ENCODE measurements at places on chromosomes 2 and 18.

- no peak for DNase-seq
Observed at GRCh38 chr2:175742367-175742766, 259.7 kb downstream of the LNPK start.

GRCh38 chr2:147756069-147756468 lies 88.8 kb upstream of the ACVR2A start:
- DNase-seq = no peak

DNA sequence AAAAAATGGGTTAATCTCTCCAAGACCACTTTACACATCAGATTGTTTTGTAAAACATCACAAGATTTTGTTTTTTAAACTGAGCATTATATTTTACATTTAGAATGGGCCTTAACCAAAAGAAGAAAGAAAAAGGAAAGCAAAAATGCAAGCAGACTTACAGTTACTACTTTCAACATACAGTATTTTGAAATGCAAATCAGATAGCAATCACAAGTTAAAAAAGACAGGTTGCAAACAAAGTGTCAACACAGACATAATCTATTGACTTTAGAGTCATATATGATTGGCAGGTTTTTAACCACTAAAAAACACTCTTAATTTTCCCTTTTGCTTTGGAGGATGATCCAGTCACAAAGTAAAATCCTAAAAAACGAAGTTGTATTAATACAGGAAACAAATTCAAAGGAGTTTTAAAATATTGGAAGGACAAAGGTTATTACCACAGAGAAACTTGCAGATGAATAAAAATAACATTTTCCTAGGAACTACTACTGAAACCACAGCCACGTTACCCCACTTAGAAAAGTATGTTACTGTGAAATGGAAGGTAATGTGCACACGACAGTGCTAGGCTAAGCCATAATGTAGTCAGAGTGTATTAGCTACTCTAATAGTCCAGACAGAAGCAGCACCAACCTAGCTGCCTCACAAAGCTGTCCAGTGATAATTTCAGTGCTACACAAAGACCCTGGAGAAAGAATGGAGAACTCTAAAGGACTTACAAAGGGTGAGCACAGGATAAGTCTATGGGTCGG lies 22.9 kb downstream of the DARS1 start:
- DNase-seq = no peak

- peak; percentile 5 for DNase-seq
Observed at GRCh38 chr2:159064446-159065301, 96.2 kb downstream of the TANC1 start.

- DNase-seq = no peak
Observed at GRCh38 chr2:197191940-197192322, 118.6 kb downstream of the ANKRD44 start.

GRCh38 chr2:96502891-96503636 lies 2.1 kb downstream of the NEURL3 start:
- no peak for DNase-seq

DNA sequence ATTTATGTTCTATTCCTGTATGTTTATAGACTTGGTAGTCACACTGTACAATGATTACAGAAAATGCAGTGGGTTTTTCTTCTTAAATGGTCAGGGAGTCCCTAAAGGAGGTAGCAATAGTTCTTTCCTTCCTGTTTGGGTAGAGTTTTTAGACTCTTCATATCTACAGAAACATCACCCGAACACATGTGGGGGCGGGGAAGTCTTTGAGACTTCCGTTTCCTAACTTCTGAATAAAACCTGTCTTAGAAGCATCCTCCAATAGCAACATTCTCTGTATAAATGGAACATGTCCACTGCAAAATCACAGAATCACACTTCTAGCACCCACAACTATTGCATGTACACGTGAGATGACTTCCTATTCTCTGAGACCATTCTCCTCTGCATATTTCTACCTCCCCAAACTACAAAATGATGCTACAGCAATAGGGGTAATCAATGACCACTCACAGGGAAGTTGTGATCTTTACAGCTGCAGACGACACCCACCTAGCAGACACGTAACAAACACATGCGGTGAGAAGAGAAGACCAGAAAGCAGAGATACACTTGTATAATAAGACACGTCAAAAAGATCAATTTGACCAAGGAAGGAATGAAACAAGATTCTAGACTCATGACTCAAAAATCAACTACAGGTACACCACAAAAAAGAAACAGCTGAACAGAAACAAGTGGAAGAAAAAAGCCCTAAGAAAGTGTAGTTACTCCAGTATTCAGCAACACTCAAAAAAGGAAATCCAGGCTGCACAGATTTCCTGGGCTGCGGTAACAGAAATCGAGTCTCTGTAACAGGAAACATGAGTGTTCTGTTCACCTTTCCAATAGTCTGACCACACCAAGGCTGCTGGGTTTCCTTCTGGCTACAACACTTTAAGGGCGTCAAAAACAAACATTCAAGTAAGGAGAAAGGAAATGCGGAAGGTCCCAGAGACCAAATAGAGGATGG lies 120.4 kb downstream of the ZNF516 start:
- DNase-seq = no peak

DNA sequence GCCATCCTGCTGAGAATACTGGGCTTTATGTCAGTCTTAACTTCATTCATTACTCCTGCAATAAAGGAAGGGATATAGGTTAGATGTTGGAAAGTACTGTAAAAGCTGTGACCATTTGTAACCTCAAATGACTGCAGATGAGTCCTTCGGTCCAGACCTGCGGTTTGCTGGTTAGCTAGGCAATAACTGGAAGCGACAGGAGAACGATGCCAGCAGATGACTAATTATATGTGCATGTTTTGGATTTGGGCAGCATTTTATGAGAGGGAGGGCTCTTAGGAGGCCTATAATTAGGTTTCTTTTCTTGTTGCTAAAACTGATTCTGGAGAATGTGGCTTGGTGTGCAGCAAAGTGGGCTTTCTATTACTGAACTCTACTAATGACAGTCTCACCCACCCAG lies 205.6 kb downstream of the TMEM182 start:
- DNase-seq = no peak

DNA sequence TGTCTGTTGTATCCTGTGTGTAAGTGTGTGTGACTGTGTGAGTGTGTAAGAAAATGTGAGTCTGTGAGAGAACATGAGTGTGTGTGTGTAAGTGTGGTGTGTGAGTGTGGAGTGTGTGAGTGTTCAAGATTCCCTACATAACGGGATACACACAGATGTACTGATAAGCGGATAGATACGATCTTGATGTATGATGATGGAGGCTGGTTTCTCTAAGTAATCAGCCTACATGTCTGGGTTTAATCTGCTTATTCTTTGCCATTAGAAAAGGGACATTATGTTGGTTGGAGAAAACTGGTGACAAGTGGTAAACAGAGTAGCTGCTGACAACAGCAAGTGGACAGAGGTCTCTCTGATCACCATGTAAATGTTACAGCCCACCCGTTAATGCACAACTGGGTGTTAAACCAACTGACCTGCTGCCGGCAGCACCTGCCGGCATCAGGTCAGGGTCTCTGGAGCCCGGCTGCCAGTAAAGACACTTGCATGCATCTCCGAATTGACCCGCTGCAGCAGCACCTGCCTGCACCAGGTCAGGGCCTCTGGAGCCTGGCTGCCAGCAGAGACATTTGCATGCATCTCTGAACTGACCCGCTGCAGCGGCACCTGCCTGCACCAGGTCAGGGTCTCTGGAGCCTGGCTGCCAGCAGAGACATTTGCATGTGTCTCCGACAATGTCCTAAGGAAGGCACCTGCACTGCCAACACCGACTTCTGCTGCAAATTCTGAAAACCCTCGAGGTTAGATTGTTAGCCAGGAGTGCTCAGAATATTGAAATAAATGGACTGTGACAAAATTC lies 87.5 kb downstream of the MBP start:
- no peak for DNase-seq

- DNase-seq = no peak
Observed at GRCh38 chr2:223952280-223952968, 4.8 kb upstream of the MRPL44 start.

GRCh38 chr2:173612354-173612753 lies 257.7 kb downstream of the CDCA7 start:
- no peak for DNase-seq

DNA sequence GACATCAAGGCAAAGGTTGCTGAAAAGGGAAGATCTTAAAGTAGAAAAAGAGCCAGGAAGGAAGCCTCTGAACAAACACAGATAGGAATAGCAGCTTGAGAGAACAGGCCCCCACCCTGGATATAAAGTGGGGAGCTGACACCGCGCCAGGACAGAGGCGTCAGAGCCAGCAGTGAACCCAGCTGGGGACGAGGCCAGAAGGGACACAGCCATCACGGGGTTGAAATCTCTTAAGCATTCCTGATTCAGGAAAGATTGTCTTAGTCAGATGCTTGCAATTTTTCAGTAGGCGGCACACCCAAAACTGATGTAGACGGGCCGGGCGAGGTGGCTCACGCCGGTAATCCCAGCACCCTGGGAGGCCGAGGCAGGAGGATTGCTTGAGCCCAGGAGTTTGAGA lies 93.8 kb upstream of the PHLPP1 start:
- no peak for DNase-seq

DNA sequence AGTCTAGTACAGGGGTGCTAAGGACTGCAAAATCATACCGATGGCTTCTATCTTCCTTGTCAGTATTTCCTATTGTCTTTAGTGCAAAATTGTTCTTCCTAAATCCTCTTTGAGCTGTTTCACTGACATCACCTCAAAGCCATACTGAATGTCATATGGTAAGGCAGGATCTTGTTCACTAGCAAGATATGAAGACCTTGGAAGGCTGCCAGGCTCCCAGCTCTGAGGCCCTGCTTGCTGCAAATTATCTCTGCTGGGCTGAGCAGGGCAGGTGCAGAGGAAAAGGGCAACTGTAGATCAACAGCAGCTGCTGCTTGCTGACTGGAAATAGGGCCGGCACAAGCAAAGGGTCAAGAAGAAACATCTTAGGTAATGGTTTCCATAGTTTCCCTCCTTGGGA lies 58.2 kb downstream of the PMAIP1 start:
- peak; percentile 88 for DNase-seq

DNA sequence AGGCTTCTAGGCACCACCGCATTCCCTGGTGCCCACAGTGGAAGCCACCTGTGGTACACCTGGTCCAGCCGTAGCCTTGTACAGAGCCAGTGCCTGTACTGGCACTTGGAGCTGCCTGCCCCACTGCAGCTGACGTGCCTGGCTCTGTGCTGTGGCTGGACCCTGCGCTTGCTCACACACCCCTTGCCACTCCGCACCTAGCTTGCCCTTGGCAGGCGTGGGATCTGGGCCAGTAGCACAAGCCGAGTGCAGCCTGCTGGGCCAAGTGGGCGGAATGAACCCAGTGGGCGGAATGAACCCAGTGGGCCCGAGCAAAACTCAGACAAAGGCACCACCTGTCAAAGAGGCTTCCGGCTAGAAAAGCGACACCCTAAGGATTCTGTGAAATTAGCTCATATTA lies 126.3 kb downstream of the ARHGAP28 start:
- no peak for DNase-seq

GRCh38 chr2:71330585-71331330 lies 824 bp upstream of the ZNF638 start:
- no peak for DNase-seq

DNA sequence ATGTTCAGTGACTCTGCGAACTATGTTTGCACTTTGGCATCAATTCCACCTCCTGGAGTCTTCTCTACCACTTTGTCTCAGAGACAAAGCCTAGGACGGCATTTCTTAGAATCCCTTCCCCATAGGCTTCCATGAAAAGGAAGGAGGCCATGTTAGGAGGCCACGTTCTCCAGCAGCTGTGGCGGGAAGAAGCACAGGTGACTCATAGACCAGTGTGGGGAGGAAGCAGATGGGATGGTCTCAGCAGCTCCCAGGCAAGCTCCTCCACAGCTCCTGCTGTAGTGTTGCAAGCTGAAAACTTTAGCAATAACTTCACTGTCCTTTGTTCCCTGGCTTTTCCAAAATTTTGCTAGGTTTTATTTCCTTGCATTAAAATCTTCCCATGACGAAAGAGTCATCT lies 781.3 kb upstream of the ID2 start:
- DNase-seq = no peak

- no peak for DNase-seq
Observed at GRCh38 chr18:48105317-48105716, 174.9 kb upstream of the SMAD2 start.

DNA sequence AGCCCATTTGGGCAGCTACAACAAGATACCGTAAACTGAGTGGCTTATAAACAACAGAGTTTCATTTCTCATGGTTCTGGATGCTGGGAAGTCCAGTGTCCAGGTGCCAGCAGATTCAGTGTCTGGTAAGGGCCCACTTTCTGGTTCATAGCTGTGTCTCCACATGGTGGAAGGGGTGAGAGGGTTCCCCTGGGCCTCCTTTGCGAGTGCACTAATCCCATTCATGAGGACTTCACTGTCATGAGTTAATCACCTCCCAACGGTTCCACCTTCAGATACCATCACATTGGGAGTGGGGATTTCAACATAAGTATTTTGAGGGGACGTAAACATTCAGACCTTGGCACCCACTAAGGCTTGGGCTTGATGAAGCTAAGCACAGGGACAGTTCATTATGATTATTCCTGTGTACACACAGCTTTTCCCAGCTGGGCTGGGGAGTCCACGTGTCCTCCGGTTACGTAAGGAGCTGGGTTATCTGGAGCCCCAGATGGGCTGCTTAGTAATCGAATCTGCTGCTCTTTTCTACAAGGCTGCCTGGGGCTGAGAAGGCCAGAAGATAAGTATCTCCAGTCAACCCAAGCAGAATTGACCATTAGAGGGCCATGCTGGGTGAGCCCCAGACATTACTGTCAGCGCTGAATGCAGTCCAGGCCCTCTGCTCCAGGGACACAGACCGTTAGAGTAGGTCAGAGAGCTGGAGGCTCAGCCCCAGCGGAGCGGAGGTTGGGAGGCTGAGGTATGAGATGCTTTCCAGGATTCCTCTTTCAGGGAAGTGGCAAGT lies 42.7 kb downstream of the EPAS1 start:
- DNase-seq = no peak

DNA sequence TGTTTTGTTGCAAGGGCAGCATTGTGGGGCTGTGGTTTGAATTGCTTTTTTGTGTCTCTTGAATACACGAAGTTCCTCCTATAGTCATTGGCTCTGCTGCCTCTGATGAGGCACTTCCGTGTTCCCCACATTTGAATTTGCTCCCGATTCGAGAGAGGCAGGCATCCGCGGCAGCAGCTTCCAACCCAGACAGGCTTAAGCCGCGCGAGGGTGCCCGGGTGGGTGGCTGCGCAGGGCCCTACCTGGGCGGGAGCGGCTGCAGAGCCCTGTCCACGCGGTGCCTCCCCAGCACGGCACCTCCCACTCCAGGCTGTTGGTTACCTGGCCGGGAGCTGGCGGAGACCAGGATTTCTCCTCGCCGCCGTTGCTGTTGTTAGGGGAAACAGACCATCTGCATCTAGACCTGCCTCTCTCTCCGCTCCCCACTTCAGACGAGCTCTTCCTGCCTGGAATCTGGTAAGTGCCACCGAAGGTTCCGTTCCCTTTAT lies 151.3 kb downstream of the NEDD4L start:
- no peak for DNase-seq

GRCh38 chr18:66682855-66683322 lies 79.0 kb upstream of the CDH19 start:
- DNase-seq = no peak

All from NCI-H1436 (cell line).